ENCODE measurements at places on chromosomes 7 and 10.

- no peak for DNase-seq
These were observed 6.2 kb upstream of the CHST15 start for GRCh38 chr10:124099604-124100003.

DNA sequence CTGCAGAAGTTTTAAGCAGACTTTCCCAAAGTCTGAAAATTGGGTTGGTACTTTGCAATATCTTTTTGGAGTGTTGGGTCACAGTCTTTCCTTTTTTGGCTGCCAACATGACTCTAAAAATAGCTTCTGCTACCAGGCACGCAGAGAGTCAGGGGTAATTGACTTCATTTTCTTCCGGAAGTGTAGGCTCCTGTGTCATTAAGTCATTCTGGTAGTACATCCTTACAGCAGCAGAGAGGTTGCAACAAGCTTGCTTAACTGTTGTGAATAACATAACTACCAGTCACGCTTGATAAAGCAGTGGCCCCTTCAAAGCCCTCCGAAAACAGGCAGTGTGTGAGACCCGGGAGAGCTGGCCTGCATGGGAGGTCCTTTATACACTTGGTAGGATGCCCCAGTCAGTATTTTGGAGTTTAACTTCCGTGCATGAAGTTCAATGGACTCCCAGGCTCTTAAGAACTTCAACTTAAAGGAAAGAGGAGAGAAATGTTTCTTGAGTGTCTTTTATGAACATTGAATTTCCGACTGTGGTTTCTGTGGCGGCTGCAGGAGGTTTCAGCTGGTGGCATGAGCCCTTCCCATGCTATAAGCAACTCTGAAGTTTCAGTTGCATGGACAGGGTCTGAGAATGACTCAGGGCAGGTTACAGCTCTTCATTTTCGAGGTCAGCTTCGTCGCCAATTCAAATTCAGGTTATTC, 310.7 kb downstream of the GALNT17 start:
- DNase-seq = no peak

DNA sequence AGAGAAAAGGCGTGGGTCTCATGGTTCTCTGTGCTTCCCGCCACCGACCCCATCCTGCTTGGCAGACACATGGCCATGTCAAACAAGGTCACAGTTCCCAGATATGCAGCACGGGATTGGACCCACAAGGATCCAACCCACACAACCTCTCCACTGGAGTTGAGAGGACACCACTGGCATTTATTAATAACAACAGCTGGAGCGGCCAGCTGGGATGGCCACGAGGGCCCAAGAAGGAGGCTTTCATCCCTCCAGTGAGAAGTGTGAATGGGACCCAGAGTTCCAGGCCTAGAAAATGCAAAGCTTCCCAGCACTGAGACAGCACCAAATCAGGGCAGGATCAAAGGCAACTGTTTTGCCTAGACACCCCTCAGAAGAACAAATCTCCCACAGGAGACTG, 31.5 kb downstream of the FGFR2 start:
- DNase-seq = no peak

DNA sequence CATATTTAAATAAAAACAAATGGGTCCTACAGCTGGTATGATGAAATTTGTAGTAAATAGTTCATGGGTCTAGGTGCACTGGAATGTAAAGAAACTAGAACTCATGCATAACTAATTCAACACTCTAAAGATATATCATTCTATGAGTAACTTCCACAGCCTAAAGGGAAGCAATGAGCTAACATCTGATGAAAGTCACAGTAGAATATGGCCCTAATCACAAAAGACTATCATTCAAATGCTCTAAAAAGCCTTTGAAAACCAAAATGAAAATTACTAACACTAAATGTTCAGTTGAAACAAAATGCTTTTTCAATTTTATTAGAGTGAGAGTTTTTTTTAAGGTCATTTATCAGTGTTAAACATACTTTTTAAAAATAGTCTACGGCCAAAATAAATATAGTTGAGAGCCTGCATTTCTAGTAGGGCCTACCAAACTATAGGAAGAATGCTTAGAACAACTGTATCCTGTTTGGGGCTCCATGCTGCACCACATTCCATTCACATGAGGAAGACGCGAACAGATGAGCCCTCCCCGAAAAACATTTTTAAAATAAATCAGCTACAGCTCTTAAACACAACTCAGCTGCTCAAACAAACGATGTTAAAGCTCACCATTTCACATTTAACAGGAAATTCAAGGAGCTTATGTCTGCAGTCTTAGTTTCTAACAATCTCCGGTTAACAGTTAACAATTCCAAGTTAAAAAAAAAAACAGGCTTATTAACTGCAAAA, 134.5 kb downstream of the NRBF2 start:
- peak; percentile 65 for DNase-seq

- no peak for DNase-seq
These were observed 651.6 kb upstream of the IGFBP3 start for GRCh38 chr7:46572691-46573090.

- no peak for DNase-seq
These were observed 13.2 kb upstream of the ENO4 start for GRCh38 chr10:116836083-116836482.

- DNase-seq = no peak
These were observed 133.8 kb upstream of the KCNMA1 start for GRCh38 chr10:77771450-77771849.

DNA sequence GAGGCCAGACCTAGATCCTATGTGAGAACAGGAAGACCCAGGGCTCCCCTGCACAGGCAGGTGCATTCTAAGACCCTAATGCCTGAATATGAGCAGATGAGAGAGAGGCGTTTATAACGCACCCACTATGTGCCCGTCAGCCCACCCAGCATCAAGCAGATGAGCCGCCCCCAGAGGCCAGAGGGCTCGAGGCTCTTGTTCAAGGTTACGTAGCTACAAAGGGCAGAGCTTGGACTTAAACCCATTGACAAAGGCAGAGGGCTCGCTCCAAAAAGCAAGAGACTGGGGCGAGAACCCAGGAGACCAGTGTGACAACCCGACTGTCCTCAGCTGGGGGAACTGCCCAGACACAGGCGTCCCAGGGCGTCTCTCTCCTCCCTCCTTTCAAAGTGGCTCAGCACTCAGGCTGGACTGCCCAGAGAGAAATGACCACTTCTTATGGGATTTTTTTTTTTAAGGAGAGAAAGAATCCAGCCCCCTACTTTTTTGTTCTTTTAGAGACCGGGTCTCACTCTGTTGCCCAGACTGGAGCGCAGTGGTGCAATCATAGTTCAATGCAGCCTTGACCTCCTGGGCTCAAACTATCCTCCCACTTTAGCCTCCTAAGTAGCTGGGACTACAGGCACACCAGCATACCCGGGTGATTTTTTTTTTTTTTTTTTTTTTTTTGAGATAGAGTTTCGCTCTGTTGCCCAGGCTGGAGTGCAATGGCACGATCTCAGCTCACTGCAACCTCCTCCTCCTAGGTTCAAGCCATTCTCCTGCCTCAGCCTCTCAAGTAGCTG, 40.1 kb downstream of the TNRC18 start:
- no peak for DNase-seq

DNA sequence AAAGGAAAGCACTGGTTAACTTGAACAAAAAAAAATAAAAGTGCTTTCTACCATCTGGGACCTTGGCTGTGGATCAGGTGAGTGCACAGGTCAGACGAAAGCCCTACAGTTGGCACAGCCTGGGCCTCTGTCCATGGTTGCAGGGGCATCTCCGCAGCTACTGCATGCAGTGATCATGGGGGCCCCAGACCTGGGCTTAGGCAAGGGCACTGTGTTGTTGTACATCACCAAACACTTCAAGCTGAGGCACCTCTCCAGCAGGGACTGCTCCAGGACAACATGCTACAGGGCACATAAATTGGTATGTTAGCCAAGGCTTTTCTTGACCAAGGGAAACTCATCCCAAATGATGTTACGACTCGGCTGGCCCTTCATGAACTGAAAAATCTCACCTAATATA, 23.5 kb downstream of the KLHL7 start:
- no peak for DNase-seq

DNA sequence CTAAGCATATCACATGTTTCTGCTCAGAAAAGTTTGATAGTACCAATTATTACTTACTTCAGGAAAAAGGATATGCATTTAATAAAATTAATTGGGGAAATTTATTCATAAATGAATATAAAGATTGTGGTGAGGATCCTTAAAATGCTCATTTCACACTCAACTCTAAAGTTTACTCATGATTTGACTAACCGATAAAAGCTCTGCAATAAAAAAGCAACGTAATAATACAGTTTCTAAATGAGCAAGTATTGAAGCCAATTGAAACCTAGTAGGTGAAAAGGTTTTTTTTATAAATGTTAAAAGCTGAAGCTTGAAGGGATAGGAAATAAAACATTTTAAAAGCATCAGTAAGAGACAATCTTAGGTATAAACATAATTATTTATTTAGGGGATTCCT, 308.3 kb upstream of the STEAP1 start:
- no peak for DNase-seq

GRCh38 chr7:128939861-128940410, 2.2 kb downstream of the IRF5 start:
- DNase-seq = no peak

DNA sequence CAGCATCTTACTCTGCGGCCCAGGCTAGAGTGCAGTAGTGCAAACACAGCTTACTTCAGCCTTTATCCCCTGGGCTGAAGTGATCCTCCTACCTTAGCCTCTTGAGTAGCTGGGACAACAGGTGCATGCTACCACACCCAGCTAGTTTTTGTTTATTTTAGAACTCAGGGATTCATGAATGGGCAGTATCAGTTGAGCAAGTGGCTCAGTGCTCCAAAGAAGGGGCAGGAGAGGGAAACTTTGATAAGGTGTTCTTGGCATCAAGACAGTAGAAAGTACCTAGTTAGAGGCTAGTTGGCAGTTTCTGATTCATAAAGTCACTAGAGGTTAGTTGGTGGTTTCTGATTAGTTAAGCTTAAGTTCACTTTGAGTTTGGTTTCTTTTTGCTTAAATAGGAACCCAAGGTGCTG, 18.4 kb downstream of the TRIM24 start:
- DNase-seq = no peak

DNA sequence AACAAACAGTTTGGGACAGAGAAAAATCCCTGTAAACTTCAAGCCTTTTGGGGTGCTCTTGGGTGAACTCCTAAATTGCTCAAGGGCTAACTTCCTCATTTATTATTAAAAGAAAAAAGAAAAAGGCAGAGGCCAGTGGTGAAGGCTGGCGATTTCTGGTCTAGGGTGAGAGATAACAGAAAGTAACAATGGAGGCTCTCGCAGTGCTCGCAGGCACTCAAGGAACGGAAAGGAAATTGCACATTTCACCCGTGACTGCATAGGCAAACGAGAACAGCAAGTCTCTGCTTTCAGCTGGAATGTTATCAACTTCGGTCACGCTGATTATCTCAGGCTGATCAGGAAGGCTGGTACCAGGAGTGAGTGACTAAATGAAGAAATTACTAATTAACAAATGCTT, 70.7 kb downstream of the PRKAG2 start:
- DNase-seq = no peak

DNA sequence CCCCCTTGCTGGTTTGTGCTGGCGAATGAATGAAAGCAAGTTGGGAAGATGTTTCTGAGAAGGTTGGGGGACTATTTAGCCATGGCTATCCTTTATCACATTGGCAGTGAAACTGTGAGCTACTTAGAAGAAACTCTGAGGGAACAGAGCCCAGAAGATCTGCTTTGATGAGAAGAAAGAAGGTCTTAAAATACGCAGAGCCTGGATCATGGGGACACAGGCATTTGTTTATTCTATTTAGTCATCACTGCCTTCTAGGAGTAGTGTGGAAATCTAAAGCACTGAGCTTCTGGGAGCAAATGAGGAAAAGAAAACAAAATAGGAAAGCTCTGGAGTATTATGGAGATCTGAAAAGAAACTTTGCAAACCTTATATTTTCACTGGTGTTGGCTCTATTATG, 28.5 kb downstream of the CPED1 start:
- DNase-seq = no peak

DNA sequence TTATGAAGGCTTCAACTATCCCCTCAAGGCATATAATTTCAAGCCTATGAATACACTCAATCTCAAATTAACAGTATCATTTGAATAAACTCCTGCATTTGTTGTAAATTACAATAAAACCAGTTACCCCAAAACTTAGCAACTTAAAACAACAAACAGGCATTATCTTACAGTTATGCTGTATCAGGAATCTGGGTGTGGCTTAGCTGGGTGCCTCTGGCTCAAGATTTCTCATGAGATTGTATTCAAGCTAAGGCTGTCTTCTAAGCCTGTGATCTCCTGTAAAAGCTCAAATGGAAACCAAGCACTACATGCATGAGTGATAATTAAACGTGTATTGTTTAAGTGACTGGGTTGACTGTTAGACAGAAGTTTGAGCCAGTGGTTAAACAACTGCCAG, 341.0 kb upstream of the PHF14 start:
- DNase-seq = no peak

- peak; percentile 57 for DNase-seq
These were observed 180.2 kb upstream of the FZD8 start for GRCh38 chr10:35822316-35822715.

GRCh38 chr7:636396-636795, 90.1 kb upstream of the DNAAF5 start:
- no peak for DNase-seq

- no peak for DNase-seq
These were observed 40.2 kb downstream of the ZNF783 start for GRCh38 chr7:149302222-149302621.

DNA sequence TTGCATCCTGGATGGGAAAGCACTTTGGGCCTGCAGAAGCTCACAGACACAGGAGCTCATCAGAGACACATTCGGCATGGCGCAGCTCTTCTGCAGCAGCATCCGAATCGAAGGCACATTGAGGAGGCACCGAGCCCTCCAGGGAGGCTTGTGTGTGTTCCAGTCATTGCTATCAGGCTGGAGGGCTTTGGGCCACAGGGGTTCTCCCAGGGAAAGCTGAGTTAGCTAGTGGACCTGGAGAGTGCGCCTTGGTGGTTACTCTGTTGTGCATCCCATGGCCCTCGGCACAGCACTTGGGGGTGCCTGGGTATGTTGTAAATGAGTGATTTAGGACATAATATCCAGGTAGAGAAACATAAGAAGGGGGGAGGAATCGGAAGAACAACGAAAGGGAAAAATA, 388.7 kb upstream of the RNF32 start:
- no peak for DNase-seq

DNA sequence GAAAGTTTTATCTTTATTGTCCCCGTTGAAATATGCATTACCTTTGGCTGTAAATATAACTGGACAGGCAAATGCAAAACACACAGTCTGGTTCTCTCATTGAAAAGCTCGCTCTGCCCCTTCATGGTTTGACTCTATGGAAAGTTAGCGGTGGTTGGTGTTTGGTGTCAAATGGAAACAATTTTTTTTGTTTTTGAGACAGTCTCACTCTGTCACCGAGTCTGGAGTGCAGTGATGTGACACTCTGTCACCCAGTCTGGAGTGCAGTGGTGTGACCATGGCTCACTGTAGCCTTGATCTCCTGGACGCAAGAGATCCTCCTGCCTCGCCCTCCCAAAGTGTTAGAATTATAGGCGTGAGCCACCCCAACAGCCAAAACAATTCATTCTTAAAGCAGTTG, 149.7 kb downstream of the LRRC4 start:
- no peak for DNase-seq
